ENCODE measurements at places on chromosomes 1 and 21.

DNA sequence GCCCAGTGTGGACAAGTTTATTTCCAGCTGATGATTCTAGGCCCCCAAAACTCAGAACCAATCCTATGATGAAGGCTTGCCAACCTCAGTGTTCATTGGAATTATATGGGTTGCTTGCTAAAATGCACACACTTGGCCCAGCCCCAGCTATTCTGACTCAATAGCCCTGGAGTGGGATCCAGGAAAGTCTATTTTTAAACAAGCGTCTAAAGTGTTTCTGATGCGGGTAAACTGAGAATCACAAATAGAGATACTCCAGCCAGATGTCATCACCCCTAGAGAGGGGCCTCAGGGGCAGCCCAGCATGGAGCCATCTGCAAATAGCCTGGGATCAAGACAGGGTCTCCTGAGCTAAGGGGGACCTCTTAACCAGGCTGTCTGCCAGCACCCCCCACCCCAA is 46.0 kb downstream of the PKP1 start:
- no peak for DNase-seq

DNA sequence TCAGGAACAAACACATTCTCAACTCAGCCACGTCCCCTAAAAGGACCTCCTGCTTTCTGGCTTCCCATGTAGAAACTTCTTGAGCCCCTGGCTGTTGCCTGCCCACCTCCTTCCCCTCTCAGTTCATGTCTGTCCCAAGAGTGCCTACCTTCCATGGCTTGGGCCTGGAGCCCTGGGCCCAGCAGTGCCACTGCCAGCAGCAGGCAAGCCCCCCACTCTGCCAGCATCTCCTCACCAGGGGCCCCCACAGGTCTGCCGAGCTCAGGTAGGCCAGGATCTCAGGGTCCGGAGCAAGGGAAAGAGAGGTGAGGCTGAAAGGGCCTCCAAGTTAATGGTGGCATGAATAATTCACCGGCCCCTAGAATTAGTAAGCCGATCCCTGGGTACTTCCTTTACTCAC is at the start of gene CDCP2:
Gene CDCP2 (minus strand): TSS at position 305 of the 400 bp plus-strand sequence. CDS start 78 bp downstream, at position 227.
- no peak for DNase-seq

DNA sequence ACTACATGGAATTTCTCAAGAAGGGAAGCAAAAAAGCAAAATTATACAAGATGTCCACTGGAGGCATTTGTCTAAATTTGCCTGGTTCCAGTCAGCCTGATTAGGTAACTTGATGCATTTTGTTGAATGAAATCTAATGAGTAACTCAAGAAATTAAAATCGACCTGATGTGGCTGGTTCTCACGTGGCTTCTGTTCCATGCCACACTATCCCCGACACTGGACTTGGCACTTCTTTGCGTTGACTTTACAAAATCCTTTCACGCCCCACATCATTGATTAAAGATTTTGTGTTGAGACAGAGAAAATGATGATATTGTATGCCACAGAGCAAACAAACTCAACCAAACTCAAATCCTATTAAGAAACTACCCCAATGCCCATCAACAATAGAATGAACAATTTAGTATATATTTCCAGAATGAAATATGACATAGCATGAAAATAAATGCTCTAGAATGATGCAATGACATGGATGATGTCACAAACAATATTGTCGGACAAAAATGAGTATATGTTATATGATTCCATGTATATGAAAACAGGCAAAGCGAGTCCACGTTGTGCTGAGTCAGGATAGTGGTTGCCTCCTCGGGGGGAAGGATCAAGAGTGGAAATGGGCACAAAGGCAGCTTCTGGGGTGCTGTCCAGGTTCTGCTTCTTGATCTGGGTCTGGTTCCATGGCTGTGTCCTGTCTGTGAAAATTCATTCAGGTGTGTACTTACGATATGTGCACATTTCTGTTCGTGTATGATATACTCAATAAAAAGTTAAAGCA is 12.9 kb upstream of the HMGCS2 start:
- no peak for DNase-seq

DNA sequence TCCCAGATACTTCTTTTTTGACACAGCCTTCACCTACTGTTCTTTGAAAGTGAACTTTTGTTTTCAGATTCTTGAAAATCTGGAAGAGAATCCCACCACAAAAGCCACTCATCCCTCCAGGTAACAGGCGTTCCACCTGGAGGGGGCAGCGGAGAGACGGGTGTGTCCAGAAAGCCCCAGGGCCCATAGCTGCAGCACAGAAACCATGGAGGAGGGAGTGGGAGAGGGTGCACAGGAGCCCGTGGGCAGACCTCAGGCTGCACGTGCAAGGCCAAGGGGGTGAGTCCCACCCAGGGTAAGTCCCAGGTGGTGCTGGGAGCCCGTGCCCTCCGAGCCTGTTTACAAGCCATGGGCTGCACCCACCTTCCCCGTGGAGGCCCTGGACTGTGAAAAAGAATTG is 86.5 kb downstream of the PSMG1 start:
- DNase-seq, result no peak

GRCh38 chr1:201460814-201461644 is 8.0 kb downstream of the PHLDA3 start:
- peak; percentile 81 for DNase-seq

- no peak for DNase-seq
These were observed 129.8 kb downstream of the PTPRU start for GRCh38 chr1:29365906-29366670.

DNA sequence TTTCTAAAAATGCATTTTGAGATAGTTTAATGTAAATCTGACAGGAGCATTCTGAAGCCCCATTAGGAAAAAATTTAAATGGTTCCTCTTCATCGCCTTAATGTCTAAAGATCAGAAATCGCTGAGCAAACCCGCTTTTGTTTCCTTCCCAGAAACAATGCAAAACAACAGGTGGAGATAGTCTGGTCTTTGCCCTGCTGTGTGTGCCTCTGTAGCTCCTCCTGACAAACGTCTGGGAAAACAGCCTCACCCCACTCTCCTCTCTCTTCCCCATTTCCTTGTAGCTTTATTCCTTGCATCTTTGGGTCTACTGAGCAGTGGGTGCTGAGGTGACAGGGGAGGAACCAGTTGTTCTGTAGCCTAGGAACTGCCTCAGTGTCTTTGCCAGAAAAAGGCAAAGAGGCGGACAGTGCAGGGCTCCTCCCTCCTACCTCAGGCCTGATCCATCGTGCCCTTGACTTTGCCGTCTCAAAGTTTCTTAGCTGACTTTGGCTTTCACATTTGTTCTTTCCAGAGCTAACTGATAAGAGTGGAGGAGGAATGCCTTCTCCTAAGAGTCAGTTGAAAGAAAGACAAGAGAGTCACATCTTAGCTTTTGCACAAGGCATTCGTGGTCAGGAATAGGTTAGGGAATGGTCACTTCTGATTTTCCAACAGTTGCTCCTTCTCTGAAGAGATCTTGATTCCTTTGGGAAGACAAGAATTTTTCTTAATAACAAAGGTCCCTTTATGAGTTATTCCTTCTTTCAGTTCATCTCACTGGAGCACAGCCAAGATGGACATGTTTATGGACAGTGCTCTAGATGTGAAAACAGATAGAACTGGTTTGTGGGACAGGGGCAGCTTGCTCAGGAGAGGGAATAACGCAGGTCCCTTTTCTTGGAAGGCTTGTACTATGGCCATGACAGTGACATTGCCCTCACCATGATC is 24.9 kb downstream of the SYT11 start:
- DNase-seq, result no peak
